ENCODE measurements at places on chromosomes 1 and 21.
A peak's percentile ranks its signal among the peaks of the same experiment; 100 is the strongest.

DNA sequence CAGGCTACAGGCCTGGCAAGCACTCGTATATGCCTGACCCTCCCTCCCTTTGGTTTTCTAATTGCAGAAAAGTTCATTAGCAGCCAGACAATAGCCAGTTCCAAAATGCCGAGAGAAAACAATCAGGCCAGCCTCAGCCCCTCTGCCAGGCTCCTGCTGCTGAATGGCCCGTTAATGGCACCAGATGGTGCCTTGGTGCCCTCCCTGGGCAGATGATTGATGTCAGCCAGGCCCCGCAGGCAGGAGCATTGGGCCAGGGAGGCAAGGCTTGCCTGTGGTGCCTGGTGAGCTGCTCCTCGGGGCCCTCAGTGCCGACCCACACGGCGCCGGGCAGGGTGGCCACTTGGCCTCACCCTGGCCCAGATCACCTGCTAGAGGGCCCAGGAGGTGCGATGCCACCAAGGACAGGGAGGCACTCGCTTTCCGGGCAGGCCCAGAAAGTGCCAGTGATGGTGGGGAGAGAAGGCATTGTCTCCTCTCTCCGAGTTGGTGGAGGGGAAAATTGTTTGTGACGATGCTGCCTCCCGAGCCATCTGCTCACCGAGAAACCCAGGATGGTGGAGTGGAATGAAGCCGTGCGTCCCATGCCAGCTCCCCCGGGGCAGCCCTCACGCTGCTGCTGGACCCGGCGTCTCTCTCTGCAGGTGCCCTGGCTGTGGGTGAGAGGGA is 28.1 kb downstream of the QSOX1 start:
- DNase-seq: no peak

DNA sequence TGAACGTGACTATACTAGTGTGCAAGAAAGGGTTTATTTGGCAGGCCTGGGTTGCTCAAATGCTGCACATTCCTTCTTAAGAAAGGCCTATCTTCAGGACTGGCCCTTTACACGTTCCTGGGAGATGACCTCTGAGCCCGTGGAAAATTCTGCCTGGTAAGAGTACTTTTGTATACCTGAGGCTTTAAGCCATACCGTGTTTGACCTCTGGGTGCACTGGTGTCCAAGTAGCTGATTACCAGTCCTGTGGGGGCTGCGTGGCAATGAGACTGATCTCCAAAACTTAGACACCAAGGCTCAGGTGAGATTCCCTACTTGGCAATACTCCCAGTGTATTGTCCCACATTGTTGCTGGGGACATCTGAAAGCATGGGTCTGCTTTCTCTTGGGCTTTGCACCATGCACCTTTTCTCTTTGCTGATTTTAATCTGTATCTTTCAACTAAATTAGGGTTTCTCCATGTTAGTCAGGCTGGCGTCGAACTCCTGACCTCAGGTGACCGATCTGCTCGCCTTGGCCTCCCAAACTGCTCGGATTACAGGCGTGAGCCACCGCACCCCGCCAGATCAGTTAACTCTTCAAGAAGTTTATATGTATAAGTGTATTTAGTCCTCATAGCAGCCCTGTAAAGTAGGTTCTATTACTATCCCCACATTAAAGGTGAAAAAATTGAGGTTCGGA is 44.5 kb downstream of the TRIM33 start:
- DNase-seq: no peak

GRCh38 chr1:23528250-23528978 is 2.6 kb downstream of the E2F2 start:
- peak; percentile 69 for DNase-seq

DNA sequence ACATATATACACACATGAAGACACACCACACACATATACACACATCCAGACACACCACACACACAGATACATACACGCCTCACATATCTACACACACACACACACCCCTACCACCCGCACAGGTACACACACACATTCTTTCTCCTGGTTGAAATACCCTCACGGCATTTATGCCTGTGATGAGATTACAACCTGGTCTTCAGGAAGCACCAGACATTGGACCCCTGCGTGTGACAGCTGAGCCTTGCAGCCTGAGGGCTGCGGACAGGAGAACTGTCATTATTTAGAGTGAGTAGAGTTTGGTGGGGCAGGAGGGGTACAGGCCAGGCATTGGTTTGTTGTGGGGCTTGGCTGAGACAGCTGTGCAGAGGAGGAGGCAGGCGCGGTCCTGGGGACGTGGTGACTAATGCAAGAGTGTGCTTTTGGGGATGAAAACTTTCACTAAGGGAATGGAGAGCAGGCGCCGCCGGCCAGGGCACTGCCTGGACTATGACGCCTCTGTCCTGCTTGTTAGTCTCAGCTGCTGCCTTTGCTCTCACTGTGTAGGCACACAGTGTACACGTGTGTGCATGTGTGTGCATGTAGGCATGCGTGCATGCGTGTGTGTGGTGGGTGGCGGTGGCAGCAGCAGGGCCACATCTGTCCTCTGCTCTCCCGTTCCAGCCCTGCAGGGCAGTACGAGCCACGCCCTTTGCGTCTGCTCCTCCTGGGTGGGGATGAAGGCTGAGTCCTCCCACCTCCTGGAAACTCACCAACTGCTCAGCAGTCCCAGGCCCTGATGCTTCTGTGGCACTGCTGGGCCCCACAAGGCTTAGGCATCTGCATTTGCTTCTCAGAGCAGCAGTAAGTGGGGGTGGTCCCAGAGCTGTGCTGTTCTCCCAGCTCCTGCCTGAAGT is 57.6 kb downstream of the SPSB1 start:
- peak; percentile 64 for DNase-seq

- no peak for DNase-seq
Measured at GRCh38 chr1:185439727-185440415, 122.8 kb upstream of the IVNS1ABP start.

- DNase-seq: peak; percentile 50
Measured at GRCh38 chr1:115099693-115100050, 10.4 kb upstream of the TSPAN2 start.

GRCh38 chr1:85328713-85329397 is 52.4 kb upstream of the BCL10 start:
- DNase-seq: peak; percentile 100

GRCh38 chr1:227788271-227789083 is 27.0 kb upstream of the PRSS38 start:
- no peak for DNase-seq

GRCh38 chr1:219517031-219517430 is 95.9 kb downstream of the ZC3H11B start:
- no peak for DNase-seq

DNA sequence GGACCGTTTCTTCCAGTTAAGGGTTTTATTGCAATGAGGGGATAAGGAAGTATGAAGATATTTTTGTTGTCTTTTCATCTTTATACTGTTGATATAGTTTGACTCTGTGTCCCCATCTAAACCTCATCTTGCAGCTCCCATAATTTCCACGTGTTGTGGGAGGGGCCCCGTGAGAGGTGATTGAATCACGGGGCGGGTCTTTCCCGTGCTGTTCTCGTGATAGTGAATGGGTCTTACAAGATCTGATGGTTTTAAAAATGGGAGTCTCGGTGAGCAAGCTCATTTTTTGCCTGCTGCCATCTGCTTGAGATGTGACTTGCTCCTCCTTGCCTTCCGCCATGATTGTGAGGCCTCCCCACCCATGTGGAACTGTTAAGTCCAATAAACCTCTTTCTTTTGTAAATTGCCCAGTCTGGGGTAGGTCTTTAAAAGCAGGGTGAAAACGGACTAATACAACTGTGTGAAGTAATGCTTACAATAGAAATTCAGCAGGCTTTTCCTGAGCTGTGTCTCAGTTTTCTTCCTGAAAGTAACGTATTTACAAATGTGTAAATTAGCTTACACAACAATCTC is 377.3 kb downstream of the SIPA1L2 start:
- no peak for DNase-seq

DNA sequence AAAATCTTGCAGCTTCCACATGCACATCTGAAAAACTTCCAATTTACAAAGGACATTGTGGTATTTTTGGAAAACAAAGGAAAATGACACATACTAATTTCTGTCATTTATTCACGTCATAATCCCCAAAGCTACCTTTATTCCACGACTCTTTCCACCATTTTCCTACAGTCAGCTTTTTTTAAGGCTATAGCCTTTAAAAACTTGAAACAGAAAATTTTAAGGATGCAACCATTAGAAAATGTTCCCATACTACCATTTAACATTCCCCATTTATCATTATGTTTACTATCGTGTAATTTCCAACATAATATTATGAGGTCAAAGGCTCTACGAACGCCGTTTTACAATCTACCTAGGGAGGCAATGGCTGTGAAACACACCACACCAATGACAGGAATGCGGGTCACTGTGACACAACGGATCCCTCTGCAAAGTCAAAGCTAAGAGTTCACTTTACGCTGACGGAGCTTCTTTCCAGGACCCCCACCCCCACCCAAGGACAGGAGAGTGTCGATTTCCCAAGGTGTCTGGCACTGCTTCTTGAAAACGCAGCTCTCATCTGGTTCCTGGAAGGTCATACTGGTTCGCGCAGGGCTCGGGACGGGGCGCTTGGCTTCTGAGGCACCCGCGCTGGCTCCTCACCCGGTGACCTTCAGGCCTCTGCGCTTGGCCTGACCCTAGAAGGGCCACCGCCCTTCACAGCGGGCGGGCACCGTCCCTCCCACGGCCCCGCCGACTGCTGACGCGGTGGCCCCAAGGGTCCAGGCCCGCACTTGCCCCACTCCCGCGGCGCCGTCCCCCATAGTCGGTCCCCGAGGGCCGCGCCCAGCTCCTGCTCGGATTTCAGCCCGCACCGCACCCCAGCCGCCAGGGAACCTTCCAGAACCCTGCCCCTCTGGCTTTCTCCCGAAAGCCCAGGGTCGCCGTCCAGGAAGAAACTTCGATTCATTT is 50.5 kb upstream of the ATF3 start:
- peak; percentile 49 for DNase-seq
